Aorta (tissue), 5 donors: ENCODE measurements at places on chromosomes 7 and 10. TPM values are rescaled to one million over a fixed set of nuclear protein-coding genes. Genes with fewer than 3 reads are reported as not detected.
A peak's percentile ranks its signal among the peaks of the same experiment; 100 is the strongest.

DNA sequence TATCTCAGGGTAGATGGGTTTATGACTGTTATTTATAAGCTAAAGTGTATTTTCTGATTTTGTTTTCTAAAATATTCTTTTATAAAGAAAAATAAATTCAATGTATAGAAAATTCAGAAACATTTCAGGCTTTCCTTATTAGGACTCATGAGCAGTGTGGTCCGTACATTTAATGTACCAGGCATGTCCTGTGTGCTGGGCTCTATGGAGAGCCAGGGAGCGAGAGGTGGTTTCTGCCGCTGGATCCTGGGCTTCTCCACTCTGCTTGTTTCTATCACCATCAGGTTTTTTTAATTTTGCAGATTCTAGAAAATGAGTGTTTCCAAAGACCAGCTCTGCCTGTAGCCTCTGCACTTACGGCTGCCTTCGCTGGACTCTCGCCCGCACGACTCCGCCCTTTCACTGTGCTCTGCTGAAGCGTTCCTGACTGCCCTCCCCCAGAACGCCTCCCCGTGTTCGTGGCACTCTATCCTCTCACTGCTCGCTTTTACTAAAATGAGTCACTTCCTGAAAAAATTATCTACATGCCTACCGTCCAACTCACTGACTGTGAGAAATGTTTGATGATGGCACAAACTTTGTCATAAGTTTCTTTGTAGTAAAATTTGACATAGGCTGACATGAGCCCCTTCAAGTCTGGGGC, 188.5 kb downstream of the ZMYND11 start:
- H3K4me1 ChIP-seq = no peaks in the 10 kb centered on the region
- H3K27ac ChIP-seq = no peak overlapping the region
- DNase-seq = peak; percentile 97
- H3K36me3 ChIP-seq = no peaks in the 10 kb centered on the region
- H3K27me3 ChIP-seq = no peaks in the 10 kb centered on the region
- no peak overlapping the region for H3K4me3 ChIP-seq

GRCh38 chr10:48802611-48803071, 118.0 kb downstream of the WDFY4 start:
- no peaks in the 10 kb centered on the region for H3K36me3 ChIP-seq
- no peak overlapping the region for H3K4me3 ChIP-seq
- no peaks in the 10 kb centered on the region for H3K4me1 ChIP-seq
- DNase-seq = no peak
- H3K27ac ChIP-seq = no peak overlapping the region

DNA sequence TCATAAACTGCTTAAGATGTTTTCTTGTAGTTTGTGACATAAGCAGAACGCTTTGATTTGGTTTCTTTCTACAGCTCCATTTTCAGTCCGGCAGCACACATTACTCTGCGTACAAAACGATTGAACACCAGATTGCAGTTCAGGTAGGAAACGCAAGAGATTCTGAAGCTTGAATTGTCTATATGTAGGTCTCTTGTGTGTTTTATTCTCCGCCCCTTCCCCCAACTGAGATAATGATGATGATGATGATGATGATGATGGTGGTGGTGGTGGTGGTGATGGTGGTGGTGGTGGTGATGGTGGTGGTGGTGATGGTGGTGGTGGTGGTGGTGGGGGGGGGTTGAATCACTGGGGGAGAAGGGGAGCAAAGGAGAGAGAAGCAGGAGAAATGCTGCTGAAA, 14.4 kb downstream of the TCF7L2 start:
- H3K36me3 ChIP-seq = no peaks in the 10 kb centered on the region
- H3K27ac ChIP-seq = peak overlapping the region; percentile 22
- H3K4me3 ChIP-seq = no peak overlapping the region
- no peak for DNase-seq
- peaks cover 6% of the 10 kb centered on the region for H3K4me1 ChIP-seq
- H3K27me3 ChIP-seq = no peaks in the 10 kb centered on the region

DNA sequence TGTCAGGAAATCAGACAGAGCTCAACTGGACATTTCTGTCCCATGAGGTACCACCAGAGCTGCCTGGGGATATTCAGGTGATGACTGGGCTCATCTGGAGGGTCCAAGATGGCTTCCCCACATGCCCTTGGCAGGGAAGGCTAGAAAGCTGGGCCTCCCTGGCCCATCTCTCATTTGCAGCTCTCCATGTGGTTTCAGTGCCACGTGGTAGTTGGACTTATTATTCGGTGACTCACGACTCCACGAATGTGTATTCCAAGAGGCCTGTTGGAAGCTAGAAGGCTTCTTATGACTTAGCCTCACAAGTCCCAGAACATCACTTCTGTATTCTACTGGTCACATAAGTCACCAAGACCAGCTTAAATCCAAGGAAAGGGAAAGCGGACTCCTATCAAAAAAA, 22.8 kb downstream of the NSMCE4A start:
- no peaks in the 10 kb centered on the region for H3K4me1 ChIP-seq
- H3K27ac ChIP-seq = no peak overlapping the region
- no peaks in the 10 kb centered on the region for H3K27me3 ChIP-seq
- peaks cover 3% of the 10 kb centered on the region for H3K36me3 ChIP-seq
- DNase-seq = no peak

GRCh38 chr7:127718340-127718679, 66.3 kb downstream of the SND1 start:
- H3K4me1 ChIP-seq = no peaks in the 10 kb centered on the region
- no peaks in the 10 kb centered on the region for H3K27me3 ChIP-seq
- H3K36me3 ChIP-seq = peaks cover 4% of the 10 kb centered on the region
- no peak overlapping the region for H3K4me3 ChIP-seq

GRCh38 chr10:86715156-86715795, 41.1 kb upstream of the BMPR1A start:
- no peak overlapping the region for H3K4me3 ChIP-seq
- no peak overlapping the region for H3K27ac ChIP-seq
- no peaks in the 10 kb centered on the region for H3K27me3 ChIP-seq
- no peaks in the 10 kb centered on the region for H3K4me1 ChIP-seq
- peaks cover 3% of the 10 kb centered on the region for H3K36me3 ChIP-seq

- no peak overlapping the region for H3K27ac ChIP-seq
- no peaks in the 10 kb centered on the region for H3K4me1 ChIP-seq
- no peaks in the 10 kb centered on the region for H3K27me3 ChIP-seq
- no peak for DNase-seq
These were observed 46.4 kb downstream of the ANK3 start for GRCh38 chr10:60343254-60343653.

GRCh38 chr7:132436121-132436520, 140.1 kb downstream of the PLXNA4 start:
- DNase-seq = no peak
- no peaks in the 10 kb centered on the region for H3K4me1 ChIP-seq
- no peaks in the 10 kb centered on the region for H3K27me3 ChIP-seq
- no peaks in the 10 kb centered on the region for H3K36me3 ChIP-seq
- H3K27ac ChIP-seq = no peak overlapping the region

- H3K4me3 ChIP-seq = no peak overlapping the region
- no peaks in the 10 kb centered on the region for H3K4me1 ChIP-seq
- no peaks in the 10 kb centered on the region for H3K36me3 ChIP-seq
- DNase-seq = no peak
- H3K27ac ChIP-seq = no peak overlapping the region
These were observed 15.1 kb downstream of the SNX10 start for GRCh38 chr7:26306790-26307189.

- no peaks in the 10 kb centered on the region for H3K27me3 ChIP-seq
These were observed 155.5 kb downstream of the SVIL start for GRCh38 chr10:29479081-29479925.

DNA sequence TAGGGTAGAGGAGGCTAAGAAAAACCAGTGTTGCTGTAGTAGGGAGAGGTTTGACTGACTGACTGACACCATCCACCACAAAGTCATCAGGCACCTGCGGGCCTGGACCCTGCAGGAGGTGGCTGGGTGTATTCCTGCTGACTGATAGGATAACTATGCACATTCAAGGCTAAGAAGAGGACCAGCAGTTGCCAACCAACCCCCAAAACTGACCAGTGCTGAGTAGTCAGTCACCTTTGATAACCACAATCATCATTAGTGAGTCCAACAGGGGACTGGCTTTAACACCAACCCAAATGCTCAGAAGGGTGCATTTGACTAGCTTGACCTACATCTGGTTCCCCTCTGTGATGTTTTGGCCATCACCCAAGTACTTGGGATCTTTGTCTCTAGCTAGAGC, 30.5 kb downstream of the PLXNA4 start:
- no peak overlapping the region for H3K27ac ChIP-seq
- DNase-seq = no peak
- no peak overlapping the region for H3K4me3 ChIP-seq
- no peaks in the 10 kb centered on the region for H3K36me3 ChIP-seq

GRCh38 chr10:124292911-124293615, 125.7 kb downstream of the OAT start:
- no peak overlapping the region for H3K27ac ChIP-seq
- H3K27me3 ChIP-seq = no peaks in the 10 kb centered on the region
- no peak overlapping the region for H3K4me3 ChIP-seq
- no peak for DNase-seq
- no peaks in the 10 kb centered on the region for H3K36me3 ChIP-seq

GRCh38 chr7:2120251-2120660, 112.5 kb downstream of the MAD1L1 start:
- no peaks in the 10 kb centered on the region for H3K27me3 ChIP-seq
- H3K27ac ChIP-seq = no peak overlapping the region
- H3K4me3 ChIP-seq = no peak overlapping the region
- no peaks in the 10 kb centered on the region for H3K36me3 ChIP-seq
- H3K4me1 ChIP-seq = no peaks in the 10 kb centered on the region

GRCh38 chr10:58885686-58886345, 290.6 kb upstream of the PHYHIPL start:
- H3K36me3 ChIP-seq = no peaks in the 10 kb centered on the region
- H3K27me3 ChIP-seq = no peaks in the 10 kb centered on the region
- no peaks in the 10 kb centered on the region for H3K4me1 ChIP-seq
- H3K4me3 ChIP-seq = no peak overlapping the region
- no peak for DNase-seq

- no peaks in the 10 kb centered on the region for H3K36me3 ChIP-seq
- H3K27ac ChIP-seq = no peak overlapping the region
- no peak overlapping the region for H3K4me3 ChIP-seq
- DNase-seq = no peak
- H3K4me1 ChIP-seq = peaks cover 2% of the 10 kb centered on the region
These were observed 1.6 kb downstream of the OLAH start for GRCh38 chr10:15045380-15045779.

DNA sequence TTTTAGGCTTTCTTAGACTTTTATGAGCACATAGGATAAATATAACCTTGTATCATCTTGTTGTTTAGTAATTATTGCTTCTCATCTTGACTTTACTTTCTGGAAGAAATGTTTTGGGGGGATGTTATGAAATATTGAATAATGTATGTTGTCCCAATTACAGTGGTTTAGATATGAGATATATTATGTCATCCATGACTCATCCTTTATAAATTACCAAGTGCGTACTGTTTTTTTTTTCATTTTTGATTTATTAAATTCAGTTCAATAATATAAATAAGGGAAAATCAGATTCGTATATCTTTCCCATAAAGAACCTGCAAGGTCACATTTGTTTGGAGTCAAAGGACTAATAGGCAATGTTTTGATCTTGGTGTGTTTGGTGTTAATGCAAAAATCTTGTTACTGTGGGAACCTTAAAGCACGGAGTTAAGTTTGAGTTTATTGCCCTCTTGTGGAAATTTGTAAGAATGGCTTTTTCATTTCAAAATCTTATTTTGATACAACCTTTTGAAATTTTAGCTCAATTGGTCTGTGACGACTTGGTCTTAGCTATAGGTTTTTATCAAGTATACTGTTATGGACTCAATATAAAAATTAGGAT, 108.6 kb downstream of the SRI start:
- no peak overlapping the region for H3K4me3 ChIP-seq
- H3K4me1 ChIP-seq = no peaks in the 10 kb centered on the region
- no peak for DNase-seq
- no peaks in the 10 kb centered on the region for H3K36me3 ChIP-seq
- H3K27ac ChIP-seq = no peak overlapping the region
- H3K27me3 ChIP-seq = no peaks in the 10 kb centered on the region

- H3K27me3 ChIP-seq = no peaks in the 10 kb centered on the region
- H3K4me3 ChIP-seq = no peak overlapping the region
- no peak overlapping the region for H3K27ac ChIP-seq
- no peak for DNase-seq
- no peaks in the 10 kb centered on the region for H3K36me3 ChIP-seq
These were observed 228.6 kb downstream of the MGMT start for GRCh38 chr10:129695671-129696070.

DNA sequence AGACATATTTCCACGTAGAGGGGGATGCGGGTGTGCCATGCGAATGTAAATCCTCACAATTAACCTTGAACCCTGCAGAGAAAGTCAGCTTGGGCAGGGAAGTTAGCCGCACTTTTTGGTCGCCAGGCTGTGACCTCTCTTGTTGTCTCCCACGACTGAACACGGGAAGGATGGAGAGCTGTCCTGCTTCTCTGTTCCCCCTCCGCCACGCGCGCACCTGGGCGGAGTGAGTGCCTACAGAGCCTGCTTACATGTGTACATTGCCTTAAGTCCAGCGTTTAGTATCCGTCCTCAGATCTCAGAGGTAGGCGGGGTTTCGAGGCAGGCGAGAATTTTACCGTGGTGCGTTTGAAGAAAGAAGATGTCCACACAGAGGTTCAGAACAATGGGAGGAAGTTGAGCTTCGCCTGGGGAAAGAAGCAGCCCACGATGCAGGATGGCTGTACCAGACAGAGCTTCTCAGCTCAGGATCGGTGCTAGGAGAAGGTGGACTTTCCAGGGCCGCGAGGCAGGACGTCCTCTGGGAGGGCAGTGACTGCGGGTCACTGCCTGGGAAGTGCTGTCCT, 482 bp upstream of the ERCC6 start:
- peak; percentile 76 for DNase-seq
- H3K27me3 ChIP-seq = no peaks in the 10 kb centered on the region
- H3K27ac ChIP-seq = no peak overlapping the region
- no peaks in the 10 kb centered on the region for H3K4me1 ChIP-seq
- H3K4me3 ChIP-seq = peak overlapping the region; percentile 1

DNA sequence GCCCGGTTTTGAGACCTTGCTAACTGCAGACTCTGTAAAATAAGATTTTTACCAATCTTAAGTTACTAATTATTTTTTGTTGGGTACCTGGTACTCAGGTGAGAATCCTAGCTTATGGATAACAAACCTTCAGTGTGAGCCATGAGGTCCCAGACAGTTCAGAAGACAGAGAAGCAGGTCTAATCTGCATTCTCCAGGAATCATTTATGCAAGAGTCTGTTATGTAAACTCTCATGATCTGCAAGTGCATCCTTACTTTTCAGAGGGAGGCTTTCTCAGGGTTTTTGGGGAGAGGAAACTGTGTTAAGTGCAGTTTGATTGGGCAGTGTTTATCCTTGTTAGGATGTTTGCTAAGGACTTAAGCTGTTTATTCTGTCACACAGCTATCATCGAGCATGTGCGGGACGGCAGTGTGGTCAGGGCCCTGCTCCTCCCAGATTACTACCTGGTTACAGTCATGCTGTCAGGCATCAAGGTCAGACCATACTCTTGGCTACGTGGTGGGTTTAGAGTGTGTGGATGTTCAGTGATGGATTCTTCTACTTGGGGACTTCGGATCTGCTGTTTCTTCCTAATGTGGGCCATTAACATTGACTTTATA, 50.2 kb downstream of the SND1 start:
- no peak overlapping the region for H3K4me3 ChIP-seq
- no peak overlapping the region for H3K27ac ChIP-seq
- no peak for DNase-seq
- H3K36me3 ChIP-seq = peaks cover 5% of the 10 kb centered on the region
- H3K4me1 ChIP-seq = peaks cover 1% of the 10 kb centered on the region
- H3K27me3 ChIP-seq = no peaks in the 10 kb centered on the region

GRCh38 chr10:89314676-89315075, 12.8 kb downstream of the IFIT2 start:
- H3K36me3 ChIP-seq = no peaks in the 10 kb centered on the region
- H3K4me3 ChIP-seq = no peak overlapping the region
- H3K27me3 ChIP-seq = no peaks in the 10 kb centered on the region
- no peaks in the 10 kb centered on the region for H3K4me1 ChIP-seq

Gene AOC1
- total RNA-seq = 0.72 TPM

Gene SAMD9
- 9.5 TPM for total RNA-seq

Gene CCL24
- total RNA-seq = 1.1 TPM

Gene CYP26C1
- 0.23 TPM for total RNA-seq

Gene ANKRD30A
- not detected for total RNA-seq

Gene CLRN3
- total RNA-seq = not detected

Gene PNLIPRP1
- total RNA-seq = 0.94 TPM

Gene INHBA
- total RNA-seq = 73.3 TPM
